ENCODE measurements at places on chromosomes 5 and 9.

- DNase-seq = no peak
Measured at GRCh38 chr9:95820074-95820473, 55.4 kb upstream of the ERCC6L2 start.

- DNase-seq = no peak
Measured at GRCh38 chr9:89998633-89999032, 393.8 kb downstream of the GADD45G start.

- DNase-seq = no peak
Measured at GRCh38 chr9:107755246-107755645, 265.7 kb upstream of the KLF4 start.

- DNase-seq = no peak
Measured at GRCh38 chr9:127937056-127937387, 632 bp downstream of the DPM2 start.

- no peak for DNase-seq
Measured at GRCh38 chr5:143624465-143624864, 187.5 kb upstream of the HMHB1 start.

Data from activated naive CD4-positive, alpha-beta T cell (primary cell).